ENCODE measurements at places on chromosomes 2 and 18.

- no peak for DNase-seq
These were observed 120.8 kb downstream of the NFATC1 start for GRCh38 chr18:79516441-79516931.

- no peak for DNase-seq
These were observed 495.8 kb downstream of the NRXN1 start for GRCh38 chr2:50535971-50536759.

- no peak for DNase-seq
These were observed 19.0 kb upstream of the DUSP19 start for GRCh38 chr2:183059561-183059960.

GRCh38 chr2:84704505-84705244, 176.2 kb downstream of the TRABD2A start:
- DNase-seq, result no peak

GRCh38 chr18:50189160-50189559, 5.8 kb downstream of the MYO5B start:
- no peak for DNase-seq

GRCh38 chr2:164412831-164413230, 208.5 kb downstream of the GRB14 start:
- no peak for DNase-seq

DNA sequence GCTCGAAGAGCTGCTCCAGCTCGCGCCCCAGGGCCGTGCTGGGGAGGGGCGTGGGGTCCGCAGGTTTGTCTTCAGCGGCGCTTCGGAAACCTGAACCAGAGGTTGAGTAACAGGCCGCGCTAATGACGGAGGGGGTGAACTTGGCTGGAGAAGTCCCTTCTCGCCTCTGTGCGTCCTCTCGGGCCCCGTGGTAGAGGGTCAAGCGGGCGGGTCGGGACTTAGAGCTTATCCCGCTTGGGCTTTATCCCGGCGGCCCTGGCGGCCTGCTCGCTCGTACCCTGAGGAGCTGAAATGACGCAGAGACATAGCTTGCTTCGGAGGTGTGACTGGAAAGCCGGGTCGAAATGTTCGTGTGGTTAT, 479 bp downstream of the RNMT start:
- DNase-seq, result peak; percentile 20

DNA sequence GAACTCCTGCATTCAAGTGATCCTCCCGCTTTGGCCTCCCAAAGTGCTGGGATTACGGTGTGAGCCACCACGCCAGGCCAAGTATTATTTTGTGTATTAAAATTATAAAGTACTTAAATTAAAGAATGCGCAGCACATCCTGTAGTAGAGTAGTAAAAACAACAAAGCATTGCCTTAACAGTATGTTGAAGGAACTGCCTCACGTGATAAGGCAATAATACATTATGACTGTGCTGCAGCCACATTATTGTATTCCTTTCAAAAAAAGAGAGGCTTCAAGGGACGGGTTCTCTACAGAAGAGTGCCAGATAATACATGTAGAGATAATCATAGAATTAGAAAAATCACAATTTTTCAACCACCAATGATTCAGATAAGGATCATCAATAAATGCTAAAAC, 33.7 kb downstream of the C2orf76 start:
- DNase-seq, result no peak

DNA sequence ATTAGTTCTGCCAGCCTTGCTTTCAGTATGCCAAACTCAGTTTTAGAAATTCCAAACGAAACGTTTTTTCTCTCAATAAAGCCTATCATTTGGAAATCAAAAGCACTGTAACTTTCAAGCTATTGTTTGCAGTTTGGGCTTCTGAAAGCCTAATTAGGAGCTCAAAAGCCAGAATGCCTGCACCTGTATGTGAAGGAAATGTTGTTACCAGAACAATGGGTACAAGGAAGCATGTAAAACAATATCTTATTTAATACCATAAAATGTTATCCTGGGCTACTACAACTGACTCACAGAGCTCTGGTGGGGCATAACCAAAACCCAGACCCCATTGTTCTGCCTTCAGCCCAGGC, 12.6 kb upstream of the GULP1 start:
- DNase-seq, result no peak

DNA sequence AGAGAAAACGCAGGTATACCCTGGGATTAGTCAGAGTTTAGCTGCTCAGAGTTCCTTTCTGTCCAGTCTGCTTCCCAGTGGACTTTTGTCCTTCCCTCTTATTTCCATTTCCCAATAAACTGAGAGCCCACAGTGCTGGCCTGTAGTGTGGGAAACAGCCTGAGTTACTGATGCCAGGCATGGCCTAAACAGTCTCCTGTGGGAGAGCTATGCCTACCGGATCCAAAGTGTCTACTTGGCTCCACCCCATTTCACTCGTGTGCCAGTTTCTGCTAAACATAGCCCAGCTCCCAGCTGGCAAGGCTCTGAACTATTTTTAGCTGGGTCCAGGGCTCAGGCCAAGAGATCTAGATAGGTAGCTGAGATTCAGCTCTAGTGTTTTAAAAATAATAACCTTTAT, 15.6 kb upstream of the PPP1CB start:
- no peak for DNase-seq

DNA sequence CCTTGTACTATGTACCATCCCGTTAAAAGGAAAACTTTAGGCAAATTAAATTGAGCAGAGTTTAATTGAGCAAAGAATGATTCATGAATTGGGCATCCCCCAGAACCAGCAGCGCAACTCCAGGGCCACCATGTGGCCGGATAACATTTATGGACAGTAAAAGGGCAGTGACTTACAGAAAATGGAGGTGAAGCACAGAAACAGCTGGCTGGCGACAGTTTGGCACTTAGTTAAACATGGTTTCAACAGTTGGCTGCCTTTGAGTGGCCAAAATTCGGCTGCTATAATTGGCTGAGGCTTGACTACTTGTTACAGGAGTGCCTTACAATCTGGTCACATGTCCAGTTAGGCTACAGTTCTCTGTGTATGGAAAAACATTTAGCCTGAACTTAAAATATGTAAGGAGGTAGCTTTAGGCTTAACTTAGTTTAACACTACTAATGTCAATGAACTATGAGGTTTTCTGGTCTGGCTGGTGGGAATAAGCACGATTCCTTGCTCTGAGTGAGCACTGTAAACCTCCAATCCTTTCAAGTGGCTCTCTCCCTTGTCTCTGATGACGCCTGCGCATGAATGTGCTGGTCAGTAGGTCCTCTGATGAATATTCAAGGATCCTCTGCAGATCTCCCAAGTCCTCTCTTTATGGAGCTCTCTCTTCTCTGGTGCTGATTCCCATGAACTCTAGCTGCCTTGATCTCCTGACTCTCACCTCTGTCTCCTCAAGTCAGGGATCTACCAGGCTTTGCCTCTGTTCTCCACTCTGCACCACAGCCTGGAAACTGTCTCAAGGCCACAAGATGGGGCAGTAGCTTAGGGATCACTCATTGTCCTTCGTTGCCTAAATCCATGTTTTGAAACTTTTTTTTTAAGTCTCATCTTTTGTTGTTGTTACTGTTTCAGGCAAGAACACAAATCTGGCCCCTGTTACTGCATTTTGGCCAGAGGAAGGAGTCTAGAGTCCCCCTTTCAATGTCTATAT, 24.4 kb upstream of the RAB31 start:
- DNase-seq, result no peak

- no peak for DNase-seq
These were observed 77.4 kb downstream of the EML4 start for GRCh38 chr2:42246562-42246961.

DNA sequence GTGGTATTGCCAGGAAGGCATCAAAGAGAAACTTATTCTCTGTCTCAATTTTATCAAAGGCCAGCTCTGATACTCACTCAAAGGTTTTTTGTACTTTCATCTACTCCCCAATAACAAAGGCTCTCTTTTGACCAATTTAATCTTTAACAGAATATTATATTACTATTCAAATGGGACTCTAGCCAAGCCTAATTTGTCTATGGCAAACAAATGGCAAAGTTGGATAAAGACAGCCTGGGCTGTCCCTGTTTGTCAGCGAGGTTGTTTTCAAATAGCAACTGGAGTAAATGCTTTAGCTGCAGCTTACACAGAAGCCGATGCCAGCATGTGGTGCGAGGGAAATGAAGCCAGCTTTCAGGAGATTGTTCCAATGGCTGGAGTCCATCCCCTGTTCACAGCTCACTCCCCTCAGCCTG, 80.1 kb upstream of the CTNNA2 start:
- DNase-seq, result no peak

- no peak for DNase-seq
These were observed 181.6 kb upstream of the CHST9 start for GRCh38 chr18:27366665-27367064.

- no peak for DNase-seq
These were observed 8.9 kb downstream of the IL1B start for GRCh38 chr2:112827604-112828185.

DNA sequence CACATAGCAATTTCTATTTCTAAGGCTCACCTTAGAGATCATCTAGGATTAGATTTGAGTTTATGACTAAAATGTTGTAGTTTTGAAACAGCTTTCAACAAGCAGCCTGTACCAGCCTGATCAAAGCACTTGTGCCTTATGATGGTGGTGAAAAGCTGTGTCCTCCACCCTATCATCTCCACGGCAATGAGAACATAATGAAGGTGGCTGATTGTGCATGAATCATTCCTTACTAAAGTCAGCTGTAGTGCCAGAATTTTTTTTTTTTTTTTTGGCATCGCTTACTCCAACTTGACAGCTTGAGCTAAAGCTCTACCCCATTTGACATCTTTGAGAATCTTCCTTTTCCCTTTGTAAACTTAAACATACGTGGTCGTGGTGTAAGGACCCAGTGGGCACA, 86.0 kb downstream of the DCC start:
- no peak for DNase-seq

DNA sequence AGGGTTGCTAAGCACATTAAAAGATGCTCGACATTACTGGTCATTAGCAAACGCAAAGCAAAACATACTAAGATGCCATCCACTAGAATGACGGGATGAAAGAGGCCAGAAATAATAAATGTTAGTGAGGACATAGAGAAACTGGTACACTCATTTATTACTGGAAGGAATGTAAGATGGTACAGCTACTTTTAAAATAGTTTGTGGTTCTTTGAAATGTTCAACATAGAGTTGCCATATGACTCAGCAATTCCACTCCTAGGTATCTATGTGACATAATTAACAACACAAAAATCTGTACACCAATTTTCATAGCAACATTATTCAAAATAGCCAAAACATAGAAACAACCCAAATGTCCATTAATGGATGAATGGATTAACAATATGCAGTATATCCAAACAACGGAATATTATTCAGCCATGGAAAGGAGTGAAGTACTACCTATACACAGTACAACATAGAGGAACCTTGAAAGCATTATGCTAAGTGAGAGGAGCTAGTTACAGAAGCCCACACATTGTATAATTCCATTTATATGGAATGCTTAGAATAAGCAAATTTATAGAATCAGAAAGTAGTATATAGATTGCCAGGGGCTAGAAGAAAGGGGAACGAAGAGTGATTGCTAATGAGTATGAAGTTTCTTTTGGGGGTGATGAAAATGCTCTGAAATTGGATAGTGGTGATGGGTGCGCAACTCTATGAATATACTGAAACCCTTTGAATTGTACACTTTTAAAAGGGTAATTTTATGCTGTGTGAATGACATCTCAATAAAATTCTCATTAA, 61.9 kb upstream of the IL1R1 start:
- DNase-seq, result no peak

- DNase-seq, result no peak
These were observed 16.5 kb upstream of the TEX51 start for GRCh38 chr2:126882181-126882580.

GRCh38 chr2:117401582-117401981, 412.9 kb upstream of the DDX18 start:
- no peak for DNase-seq

- DNase-seq, result no peak
These were observed 126.4 kb upstream of the MGAT5 start for GRCh38 chr2:134127496-134127895.

DNA sequence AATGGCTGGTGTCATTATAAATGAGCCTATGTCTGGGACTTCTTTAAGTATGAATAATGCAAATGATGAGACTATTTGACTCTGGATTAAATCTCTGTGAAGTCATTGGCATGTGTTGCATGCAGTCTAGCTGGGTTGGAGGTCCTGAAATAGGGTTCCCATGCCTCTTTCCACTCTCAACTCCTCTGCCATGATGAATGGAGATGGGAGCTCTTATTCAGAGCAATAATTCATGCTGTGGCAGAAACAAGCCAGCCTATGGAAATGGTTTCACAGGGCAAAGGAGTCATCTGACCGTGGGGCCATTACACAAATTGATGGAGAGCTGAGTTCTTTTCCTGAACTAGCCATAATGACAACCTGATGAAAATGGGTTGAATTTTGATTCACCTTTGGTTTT, 15.5 kb upstream of the CCDC195 start:
- DNase-seq, result no peak

GRCh38 chr2:224523626-224524577, 61.3 kb downstream of the CUL3 start:
- DNase-seq, result no peak

DNA sequence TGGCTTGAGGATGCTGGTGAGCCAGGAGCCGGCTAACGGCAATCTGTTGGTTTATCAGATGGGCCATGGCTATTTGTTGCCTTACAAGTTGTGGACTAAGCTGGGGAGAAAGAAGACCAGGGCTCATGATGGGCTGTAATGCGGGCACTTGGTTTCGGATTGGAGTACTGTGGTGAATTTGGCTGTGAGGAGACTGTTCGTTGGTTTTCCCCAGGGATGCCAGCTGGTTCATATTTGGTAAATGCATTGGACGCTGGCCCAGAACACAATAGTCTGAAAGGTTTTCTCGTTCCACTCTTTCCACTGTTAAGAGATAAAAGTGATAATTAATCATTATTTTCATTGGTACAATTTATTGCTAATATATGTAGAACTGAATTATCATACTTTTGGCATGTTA, 108.9 kb downstream of the SATB2 start:
- no peak for DNase-seq

GRCh38 chr2:64359892-64360657, 93.9 kb upstream of the LGALSL start:
- peak; percentile 55 for DNase-seq

- no peak for DNase-seq
These were observed 439.1 kb upstream of the GCFC2 start for GRCh38 chr2:76149846-76150245.

GRCh38 chr2:19176977-19177376, 181.4 kb downstream of the OSR1 start:
- no peak for DNase-seq

DNA sequence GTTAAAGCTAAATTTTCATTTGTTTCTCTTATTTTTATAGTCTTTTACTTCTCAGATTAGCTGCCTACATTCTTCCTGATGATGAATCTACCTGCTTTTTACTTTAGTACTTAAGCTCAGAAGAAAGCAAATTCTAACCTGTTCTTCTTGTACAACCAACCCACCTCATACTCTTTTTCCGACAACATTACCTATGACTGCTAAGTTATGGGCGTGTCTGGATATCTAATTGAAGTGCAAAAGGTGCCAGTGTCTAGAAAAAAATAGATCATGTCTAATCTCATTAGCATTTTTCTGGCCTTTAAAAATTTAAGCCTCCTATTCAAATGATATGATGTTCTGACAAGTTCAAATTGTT, 1.5 kb upstream of the RGPD4 start:
- no peak for DNase-seq

DNA sequence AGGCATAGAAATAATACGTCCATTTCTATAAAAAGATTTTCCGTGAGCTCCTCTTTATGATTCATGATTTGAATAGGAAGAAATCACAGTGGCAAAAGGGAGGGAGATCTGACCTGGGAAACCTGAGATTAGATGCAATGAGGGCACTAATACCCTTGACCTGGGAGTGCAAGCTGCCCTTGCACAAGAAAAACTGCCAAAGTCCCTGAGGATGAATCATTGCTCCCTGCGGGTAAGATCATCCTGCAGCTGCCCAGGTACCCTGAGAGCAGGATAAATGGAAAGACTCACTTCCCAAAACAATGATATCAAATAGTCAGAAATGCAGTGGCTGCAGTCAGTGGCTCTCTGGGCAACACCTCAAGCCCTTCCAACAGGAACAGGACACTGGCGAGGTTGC, 11.6 kb downstream of the FHL2 start:
- DNase-seq, result no peak

All from 8988T (cell line).